HS-5 (cell line): ENCODE measurements at places on chromosomes 6 and 20.

- no peak for DNase-seq
These were observed 12.3 kb downstream of the PCK1 start for GRCh38 chr20:57573242-57573641.

DNA sequence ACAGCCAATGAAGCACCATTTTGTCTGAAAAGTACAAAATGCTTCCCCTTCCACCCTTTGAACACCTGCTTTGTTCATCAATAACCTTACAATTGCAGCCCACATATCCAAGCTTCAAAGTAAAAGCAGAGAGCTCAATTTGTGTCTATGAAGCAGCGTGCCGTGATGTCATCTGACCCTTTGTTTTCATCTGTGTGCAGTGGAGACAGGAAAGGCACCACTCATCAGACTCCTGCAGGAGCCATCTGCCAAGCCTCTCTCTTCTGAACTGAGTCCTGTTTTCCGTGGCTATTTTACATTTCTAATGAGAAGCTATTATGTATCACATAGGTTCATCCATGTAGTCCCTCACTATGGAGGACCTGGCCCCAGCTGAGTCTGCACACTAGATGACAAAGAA lies 7.5 kb upstream of the LY86 start:
- DNase-seq = no peak

- no peak for DNase-seq
These were observed 204.1 kb upstream of the AGPAT4 start for GRCh38 chr6:161477876-161478425.

- no peak for DNase-seq
These were observed 590.9 kb upstream of the CITED2 start for GRCh38 chr6:139965393-139965792.

DNA sequence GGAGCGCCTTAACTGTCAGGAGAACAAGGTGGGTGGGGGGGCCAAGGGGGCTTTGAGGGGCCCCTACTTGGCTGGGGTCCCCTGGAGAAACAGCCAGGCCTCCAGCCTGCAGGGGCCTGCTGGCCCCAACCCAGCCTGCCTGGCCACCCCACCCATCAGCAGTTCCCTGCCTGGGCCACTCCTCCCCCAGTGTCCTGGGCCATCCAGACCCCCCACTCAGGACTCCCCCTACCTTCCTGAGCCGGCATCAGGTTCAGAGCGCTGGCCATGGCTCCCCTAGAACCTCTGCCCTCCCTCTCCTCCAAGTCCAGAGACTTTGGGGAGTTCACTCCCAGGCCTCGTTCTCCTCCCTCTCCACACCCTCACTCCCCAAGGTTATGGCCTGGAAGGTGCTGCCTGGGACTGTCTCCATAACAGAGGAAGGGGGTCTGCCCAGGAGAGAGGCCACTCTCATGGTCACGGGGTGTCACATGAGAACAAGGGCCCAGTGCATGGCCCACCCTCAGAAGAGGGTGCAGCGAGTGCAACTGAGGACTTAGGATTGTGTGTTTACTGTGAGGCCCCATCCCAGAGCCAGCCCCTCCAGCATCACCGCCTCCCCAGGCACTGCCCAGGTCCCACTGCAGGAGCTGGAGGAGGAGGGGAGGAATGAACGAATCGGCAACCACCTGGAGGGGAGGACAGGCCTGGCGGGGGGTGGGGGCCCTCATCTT lies 6.0 kb downstream of the SLC17A9 start:
- DNase-seq = no peak

DNA sequence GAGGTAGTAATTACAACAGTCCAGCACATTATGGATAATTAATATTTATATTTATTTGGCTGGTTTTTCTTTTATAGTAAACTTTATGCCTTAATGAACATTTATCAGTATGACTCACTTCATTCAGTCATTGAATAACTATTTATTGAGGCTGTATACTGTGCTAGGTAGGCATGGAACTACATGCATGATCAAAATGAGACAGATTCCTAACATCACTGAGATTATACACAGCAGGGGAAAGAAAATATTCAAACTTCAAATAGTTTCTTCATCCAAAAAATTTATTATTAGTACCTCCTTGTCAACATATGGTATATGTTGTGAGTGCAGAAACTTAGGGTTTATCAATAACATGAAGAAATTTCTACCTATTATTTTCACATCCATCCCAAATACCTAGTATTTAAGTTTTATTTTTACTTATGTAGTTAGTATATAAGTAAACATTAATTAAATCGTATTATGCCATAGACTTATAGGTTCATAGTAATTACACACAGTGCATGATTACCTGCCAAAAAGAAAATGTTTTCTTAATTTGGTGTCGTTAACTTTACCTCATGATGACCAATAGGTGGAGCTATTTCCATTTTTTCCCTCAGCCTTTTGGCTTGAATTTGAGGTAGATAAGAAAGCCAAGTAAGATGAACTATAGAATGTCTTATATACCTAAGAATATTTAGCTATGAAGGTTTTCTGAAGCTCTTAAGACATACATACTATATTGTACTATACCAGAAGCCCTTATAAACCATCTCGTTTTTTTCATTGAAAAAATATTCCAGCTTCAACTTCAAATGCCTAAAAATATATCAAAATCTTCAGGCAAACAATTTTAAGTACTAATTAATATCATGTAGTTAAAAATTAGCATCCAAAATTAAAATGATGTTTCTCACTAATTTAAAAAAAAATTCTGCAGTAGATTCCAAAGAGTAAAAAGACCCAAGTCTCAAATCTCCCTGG lies 12.5 kb upstream of the TMEM30A start:
- DNase-seq = peak; percentile 49

DNA sequence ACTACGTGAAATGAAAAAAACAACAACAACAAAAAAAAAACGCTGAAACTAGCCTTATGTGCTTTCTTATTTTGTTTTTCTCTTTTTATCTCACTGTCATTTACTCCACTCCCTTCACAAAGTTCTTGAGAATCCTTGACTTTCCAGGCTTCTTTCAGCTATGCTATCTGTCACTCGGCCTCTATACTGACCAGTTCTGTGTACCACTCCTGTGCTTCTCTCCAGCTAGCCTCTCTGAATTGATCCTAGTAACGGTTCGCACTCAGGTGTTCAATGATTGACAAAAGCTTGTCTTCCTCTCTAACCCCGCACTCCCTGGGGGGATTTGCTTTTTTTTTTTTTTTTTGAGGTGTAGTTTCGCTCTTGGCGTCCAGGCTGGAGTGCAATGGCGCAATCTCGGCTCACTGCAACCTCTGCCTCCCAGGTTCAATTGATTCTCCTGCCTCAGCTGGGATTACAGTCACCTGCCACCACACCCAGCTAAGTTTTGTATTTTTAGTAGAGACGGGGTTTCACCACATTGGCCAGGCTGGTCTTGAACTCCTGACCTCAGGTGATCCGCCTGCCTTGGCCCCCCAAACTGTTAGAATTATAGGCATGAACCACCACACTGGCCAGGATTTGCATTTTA lies 31.8 kb downstream of the MLIP start:
- DNase-seq = no peak

DNA sequence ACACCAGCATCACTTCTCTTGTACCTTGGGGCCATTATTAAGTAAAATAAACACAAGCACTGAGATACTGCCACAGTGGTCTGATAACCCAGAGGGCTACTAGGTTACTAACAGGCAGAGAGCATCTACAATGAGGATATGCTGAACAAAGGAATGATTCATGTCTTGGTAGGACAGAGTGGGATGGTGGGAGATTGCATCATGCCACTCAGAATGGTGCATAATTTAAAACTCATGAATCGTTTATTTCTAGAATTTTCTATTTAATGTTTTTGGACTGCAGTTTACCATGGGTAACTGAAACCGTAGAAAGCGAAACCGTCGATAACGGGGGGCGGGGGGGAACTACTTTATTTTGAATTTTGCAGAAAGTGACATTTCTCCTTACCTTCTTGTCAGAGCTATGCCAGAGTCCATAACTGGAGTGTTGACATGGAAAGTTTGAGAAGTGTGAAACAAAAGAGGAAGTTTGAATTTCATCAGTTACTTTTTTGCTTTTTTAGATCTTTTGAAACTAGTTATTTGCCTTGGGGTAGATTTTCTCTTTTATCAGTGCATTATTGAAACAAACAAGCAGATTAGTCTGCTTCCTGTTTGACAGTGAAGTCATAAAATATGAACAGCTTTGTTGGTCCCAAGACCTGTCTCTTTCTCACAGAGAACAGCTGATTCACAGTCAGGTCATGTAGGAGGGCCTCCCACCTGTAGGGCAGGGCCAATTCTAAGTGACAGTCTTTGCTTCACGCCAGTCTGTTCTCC lies 124.9 kb downstream of the KLHL32 start:
- no peak for DNase-seq

DNA sequence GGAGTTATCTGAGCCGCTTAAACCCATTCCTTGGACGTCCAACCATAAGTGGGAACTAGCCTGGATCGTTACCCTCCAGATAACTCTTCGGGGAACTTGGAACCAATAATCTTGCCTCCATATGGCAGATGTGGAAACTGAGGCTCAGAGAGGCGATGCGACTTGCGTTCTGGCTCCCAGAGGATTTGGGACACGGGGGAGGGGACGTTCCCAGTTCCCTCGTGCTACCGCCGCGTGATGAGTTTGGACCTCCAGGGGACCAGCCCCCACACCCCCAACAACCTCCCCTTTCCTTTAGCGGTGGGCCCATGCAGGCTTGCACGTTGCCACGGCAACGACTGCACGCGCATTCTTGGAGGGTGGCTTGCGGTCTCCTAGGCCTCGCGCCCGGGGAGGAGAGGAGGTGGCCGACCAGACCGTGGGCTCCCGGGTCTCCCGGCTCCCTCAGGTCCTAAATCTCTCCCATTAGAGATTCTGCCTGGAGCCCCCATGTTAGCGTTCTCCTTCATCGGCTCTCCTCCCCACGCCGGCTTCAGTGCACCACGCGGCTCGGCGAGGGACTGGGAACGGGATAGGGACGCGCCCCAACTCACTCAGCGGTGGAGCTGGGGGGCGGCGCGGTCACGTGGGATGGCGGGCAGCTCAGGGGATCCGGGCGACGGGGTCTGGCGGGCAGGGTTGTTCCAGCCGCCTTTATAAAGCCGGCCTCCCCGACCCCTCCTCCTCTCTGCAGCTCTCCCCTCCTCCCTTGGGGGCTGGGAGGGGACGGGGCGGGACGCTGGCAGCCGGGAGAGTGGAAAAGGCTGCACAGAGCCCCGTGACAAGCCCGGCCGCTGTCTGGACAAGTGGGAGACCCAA lies at the start of gene PLTP:
PLTP (minus strand) TSS at position 670 of the 858 bp plus-strand sequence. CDS start 703 bp downstream, outside the sequence.
- DNase-seq = no peak

DNA sequence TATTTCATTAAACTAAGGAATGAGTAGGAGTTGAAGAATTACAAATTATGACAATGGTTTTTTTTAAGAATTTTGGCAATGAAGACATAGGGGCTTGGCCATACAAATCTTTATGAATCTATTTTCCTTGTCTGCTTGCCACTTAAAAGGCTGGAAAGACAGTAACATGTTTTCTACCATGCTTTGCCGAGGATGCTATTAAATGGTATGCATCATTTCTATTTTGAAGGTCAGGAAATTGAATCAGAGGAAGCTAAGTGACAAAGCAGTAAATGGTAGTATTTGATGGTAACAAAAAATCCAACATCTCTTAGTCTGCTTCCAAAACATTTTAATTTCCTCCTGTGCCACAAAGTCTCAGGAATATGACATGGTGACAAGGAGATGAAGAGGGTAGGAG lies 287.2 kb downstream of the RFPL4B start:
- no peak for DNase-seq

DNA sequence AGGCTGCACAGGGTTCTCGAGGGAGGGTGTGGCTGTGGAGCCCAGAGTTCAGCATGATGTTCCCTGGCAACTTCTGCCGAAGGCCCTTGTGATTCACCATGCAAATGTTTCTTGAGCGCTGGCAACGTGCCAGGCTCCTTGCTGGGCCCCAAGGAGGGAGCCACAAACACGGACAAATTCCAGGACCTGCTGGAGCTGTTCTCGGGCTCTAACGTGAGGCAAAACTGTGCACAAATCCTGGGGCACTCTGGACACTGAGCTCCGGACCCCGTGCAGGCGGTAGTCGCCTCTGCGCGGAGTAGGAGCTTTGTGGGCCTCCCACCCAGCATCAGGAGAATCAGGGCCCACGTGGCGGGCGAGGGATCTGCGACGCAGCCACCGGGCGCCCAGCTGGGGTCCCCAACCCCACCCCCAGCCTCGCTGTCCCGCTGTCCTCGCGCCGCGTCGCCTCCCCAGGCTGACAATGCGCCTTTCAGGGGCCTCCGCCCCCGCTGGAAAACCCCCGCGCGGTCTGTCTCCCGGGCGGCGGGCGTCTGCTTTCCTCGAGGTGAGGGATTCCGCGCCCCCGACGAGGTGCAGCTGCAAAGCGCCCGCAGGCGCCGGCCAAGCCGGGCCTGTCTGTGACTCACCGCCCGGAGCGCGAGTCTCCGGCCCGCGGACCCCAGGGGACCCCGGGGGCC lies 31.7 kb upstream of the SCUBE3 start:
- no peak for DNase-seq

- DNase-seq = no peak
These were observed 113.6 kb downstream of the ARID1B start for GRCh38 chr6:156890627-156891314.

DNA sequence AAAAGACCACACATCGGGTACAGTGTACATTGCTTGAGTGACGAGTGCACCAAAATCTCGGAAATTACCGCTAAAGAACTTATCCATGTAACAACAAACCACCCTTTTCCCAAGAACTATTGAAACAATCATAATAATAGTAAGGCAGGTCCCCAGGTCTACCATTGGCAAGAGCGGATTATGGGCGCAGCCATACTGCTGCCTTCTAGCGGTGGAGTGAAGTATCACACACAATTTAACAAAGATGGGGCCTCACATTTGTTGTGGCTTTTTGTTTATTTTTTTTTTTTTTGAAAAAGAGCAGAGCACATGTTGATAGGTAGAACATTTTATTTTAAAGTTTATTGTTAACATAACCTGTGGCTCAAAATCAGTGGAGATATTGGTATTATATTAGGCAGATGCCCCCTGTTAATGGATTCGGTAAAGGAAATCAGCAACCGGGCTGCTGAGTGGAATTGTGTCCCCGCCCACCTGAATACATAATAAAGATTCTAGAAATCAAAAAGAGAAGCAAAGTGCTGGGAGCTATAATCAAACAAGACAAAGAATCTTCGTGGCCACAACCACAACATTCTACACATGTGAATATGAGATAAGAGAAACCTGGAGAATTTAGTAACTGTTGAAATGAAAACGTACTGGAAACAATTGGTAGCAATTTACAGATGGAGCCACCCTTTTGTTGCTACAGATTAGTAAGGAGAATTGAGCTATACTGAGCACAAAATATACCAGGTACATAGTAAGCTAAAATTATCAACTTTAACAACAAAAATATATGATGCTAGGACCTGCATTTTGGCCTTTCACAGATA lies 94.2 kb upstream of the EXOC2 start:
- no peak for DNase-seq

DNA sequence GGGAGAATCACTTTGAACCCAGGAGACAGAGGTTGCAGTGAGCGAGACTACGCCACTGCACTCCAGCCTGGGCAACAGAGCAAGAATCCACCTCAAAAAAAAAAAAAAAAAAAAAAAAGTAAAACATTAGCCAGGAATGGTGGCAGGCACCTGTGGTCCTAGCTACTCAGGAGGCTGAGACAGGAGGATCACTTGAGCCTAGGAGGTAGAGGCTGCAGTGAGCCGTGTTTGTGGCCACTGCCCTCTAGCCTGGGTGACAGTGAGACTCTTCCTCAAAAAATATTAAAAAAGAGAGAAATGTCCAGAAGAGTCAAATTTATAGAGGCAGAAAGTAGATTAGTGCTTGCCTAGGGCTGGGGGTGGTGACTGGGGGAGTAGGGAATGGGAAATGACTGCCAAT lies 6.8 kb upstream of the PIGU start:
- DNase-seq = no peak
